Stimulated activated CD4-positive, alpha-beta T cell treated with anti-CD3 and anti-CD28 coated beads, Interleukin-12 subunit alpha, Interleukin-12 subunit beta, amount 100 ng/mL, for 24 hours (primary cell): ENCODE measurements at places on chromosomes 7 and 10.

DNA sequence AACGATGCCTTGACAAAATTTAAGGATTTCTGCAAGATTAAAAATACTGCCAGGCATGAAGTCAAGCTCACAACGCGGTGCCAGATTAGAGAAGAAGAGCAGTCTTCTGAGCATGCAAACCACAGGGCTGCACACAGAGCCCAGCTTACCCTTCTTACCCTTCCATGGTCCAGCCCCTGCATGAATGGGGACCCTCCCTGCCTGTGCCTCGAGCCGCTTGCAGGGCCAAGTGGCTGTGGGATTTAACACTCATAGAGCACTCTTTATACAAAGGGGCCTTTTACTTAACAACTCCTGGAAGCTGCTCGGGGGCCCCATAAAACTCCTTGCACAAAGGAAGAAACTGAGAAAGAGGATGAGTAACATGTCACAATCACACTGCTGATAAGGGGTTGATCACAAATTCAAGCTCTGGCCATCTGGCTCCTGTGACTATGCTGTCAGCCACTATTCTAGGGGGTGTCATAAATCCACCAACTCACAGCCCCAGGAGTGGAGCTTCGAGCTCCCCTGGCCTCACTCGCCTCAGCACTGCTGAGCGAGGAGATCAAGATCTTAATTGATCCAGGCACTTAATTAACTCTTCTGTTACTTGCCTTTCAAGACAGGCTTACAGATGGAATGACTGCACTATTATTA lies 514.8 kb downstream of the TNS3 start:
- no peak for DNase-seq

GRCh38 chr10:126876456-126876855 lies 28.8 kb upstream of the DOCK1 start:
- no peak for DNase-seq

- DNase-seq = no peak
These were observed 763.2 kb downstream of the GRID1 start for GRCh38 chr10:85603151-85603940.

GRCh38 chr7:66667023-66667728 lies 38.5 kb downstream of the KCTD7 start:
- DNase-seq = no peak

DNA sequence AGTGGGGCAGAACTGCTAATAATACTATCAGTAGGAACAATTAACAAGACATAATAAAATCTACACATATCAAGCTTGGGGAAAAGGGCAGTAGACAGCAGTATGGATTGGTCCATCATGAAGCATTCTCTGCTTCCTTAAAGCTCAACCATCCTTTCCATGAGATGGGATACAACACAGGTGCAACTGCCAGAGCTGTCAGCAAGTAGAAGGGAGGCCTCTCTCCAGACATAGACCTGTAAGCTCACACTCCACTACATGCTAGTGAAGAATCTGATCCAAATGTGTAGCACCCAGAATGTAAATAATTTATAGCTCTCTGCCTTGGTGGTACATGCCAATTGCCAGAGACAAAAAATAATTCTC lies 41.5 kb upstream of the ANAPC16 start:
- no peak for DNase-seq

DNA sequence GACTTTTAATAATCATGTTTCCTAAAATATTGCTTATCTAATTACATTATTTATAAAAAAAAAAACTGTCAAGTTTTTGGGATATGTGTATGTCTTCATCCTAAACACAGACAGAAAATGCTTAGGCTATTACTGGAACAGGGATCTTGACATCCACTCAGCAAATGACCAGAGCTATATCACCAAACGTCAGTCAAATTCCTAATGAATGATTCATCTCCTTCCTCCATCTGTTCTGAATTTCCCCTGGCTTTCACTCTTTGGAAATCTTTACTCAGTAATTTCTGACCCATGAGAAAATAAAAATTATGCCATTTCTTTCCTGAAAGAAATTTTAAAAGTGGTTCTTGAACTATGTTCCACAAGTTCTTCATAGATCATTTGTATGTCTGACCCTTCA lies 552.4 kb upstream of the KCND2 start:
- no peak for DNase-seq

DNA sequence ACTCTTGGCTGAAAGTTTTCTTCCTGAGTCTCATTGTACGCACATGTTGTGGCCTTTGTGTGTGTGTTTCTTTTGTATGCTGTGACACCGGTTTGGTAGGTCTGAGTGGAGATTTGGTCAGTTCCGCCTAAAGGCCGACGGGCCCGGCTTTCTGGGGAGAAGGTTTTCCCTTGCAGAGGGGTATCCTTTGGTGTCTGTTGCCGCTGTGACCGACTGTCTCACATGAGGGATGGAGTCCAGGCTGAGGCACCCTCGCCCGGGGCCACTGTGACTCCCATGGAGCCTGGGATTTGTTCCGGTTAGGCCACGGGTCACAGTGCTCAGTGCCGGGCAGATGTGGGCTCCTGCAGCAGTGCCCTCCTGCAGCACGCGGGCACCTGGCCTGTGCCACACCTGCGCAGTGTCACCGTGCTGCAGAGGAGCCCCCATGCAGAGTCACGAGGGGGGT lies 19.4 kb downstream of the INPP5A start:
- no peak for DNase-seq

DNA sequence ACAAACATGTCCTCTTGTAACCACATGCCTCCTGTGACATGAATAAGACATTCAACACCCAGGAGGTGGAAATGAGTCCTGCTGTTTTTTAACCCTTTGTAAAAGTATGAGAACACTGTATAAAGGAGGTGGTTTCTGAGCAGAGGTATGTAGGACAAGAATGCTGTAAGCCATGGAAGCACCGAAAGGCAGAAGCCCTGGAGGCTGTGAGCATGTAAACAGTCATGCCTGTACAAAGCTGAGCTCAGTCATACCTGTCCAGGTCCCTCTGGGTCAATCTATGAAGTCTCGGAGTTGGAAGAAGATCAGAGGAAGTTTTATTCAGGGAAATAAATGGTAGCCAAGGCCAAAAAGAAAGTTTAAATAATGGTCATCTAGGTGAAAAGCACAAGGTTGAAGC lies 34.7 kb upstream of the XPNPEP1 start:
- DNase-seq = no peak

- DNase-seq = no peak
These were observed 162.6 kb downstream of the SH2D4B start for GRCh38 chr10:80700252-80700651.

GRCh38 chr10:116490028-116490662 lies 55.6 kb upstream of the PNLIP start:
- no peak for DNase-seq

- DNase-seq = no peak
These were observed 478.6 kb downstream of the LRMDA start for GRCh38 chr10:75910032-75910431.

DNA sequence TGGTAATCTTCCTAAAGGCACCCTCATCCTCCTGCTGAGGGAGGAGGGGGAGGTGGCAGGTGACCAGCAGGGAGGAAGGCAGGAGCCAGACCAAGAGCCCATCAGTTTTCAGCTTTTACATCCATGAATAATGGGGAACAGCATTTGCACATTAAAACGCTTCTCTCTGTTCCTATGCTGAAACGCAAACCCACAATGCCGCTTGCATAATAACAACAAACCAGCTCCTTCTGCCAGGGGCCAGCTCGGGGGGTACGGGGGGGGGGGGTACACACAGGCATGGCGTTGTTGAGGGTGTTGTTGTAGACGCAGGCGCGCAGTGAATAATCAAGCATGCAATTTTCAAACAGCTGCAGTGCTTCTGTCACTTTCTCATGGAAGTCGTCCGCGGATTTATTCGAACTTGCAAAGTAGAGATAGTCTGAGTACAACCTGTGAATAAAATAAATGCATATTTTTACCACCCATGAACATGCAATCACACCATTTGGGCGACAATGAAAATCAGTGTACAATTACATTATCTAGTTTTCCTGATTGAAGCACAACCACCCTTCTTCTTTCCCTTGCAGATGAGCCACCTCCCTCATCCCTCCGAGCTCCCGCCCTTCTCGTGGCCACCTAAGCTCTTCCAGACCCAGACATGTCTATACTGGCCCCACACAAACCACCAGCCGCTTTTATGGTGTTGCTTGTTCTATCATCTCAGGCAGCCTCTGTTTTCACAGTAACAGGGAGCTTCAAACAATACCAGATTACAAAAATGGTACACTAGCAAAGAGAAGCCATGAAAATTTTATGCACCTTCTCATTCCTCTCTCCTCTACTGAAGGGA lies 72.2 kb downstream of the CHST15 start:
- DNase-seq = no peak

- DNase-seq = no peak
These were observed 94.4 kb downstream of the FRMD4A start for GRCh38 chr10:14236341-14236740.

DNA sequence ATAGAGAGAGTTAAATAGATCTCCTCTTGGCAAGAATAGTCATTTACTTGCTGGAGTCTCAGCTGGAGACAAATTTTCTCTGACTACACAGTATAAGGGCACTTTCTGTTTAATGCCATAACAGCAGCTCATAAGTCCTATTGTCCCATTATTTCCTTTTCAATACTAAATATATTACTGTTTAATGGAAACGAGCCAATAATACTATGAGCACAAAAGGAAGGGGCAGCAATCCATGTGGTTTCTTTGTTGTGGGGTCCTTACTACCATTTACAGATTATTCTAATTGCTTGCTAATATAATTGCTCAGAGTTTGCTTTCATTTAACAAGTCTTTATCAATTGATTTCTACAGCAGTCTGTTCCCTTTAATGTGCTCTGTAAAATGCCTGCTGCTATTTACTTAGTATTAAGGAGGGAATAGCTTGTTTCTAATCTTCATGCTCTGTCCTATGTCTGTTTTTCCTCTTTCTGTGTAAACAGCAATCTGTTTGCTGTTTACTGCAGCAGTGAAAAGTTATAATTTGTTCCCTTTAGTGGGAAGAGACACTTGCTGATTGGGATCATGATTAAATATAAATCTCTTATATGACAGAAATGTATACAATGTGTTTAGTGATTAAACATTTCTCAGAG lies 296.2 kb upstream of the SMIM30 start:
- DNase-seq = no peak

GRCh38 chr10:86291616-86292340 lies 74.8 kb downstream of the GRID1 start:
- DNase-seq = no peak

GRCh38 chr7:54969208-54969967 lies 49.4 kb upstream of the EGFR start:
- DNase-seq = no peak

- no peak for DNase-seq
These were observed 49.1 kb downstream of the ASB4 start for GRCh38 chr7:95534796-95535195.

DNA sequence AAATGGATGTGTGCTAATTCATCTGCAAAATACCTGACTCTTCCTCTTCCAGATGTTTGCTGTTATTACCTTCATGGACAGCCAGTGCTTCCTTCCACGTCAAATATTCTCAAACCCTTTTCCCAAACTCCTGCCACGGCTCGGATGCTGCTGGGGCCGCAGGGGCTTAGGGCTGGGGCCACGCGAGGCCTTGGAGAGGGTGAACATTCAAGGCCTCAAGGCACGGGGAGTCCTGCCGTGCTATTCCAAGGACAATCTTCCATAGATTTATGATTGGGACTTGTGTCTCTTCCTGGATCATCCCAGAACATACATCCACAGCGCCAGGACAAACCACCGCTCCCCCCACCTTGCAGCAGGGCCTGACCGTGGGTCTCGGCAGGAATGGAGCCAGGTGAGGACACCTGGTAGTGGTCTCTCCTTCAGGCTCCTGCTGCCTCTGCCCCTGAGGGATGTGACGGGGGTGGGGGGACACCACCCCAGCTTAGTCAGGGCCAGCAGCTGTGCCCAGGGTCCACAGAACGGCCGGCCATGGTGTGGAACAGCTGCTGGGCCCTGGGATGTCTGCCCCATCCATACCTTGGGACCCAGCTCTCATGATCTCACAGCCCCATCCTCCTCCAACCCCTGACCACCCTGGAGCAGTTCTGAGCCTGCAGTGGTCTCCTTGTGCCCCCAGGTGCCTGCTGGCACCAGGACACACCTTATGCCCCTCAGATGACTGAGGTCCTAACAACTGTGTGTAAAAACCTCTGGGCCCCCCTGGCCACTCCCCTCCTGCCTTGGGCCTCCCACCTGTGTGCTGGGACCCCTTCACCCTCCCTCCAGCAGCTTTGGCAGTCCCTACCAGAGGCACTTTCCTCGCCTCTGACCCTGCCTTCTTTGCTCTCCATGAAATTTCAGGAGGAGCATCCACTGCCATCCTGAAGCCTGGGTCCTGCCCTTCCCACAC lies 16.7 kb downstream of the VIPR2 start:
- DNase-seq = no peak

DNA sequence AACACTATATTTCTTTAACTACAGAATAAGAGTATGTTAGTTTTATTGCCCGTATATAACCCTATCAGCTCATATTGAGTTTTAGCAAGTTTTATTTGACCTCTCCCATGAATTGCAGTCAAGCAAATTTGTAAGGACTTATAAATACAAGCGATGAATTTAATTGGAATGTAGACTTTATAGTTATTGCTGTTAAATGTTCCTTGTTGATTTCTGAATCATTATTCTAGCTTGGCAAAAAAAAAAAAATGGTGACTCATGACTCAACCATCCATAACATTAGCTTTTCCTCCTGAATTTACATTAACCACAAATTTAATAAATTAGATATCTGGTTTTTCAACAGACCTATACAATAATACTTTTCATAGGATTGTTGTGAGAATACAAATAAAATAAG lies 334.0 kb upstream of the LRRTM3 start:
- DNase-seq = no peak

DNA sequence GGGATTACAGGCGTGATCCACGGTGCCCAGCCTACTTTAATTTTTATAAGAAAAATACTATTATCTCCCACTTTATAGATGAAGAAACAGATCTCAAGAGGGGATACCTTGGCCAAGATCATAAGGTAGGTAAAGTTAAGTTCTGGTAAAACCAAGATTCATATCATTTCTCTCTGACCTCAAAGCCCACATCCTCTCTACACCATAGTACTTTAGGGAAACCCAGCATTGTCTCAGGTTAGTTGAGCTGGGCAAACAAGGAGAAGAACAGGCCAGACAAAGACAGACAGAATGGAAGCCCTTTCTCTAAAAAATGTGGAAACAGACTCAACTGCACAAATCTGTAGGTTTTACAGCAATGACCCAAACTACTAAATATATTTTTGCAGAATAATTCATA lies 197.7 kb upstream of the FRMD4A start:
- no peak for DNase-seq

DNA sequence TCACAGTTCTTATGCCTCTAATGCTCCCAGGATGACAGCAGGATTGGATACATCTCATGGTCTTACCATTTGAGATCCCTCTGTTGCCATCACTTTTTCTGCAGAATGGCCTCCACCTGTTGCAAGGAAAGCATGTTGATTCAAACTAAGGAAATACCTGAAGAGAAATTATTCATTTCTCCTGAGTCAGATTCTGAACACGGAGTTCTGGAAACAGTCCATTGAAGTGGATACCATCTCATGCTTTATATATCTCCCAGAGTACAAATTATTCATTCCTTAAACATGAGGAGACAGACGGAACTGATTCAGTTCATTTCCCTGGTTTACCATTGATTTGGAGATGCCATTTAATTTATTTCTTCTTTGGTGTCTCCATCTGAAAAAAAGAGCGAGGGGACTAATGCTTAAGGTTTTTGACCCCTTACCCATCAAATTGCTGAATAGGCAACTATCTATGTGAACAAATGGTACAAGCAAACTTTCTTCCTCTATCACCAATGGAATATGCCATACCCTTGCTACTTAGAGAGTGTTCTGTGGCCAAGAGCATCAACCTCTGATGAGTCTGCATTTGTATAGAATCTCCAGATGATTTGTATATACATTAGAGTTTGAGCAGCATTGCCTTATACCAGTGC lies 305.0 kb upstream of the LRGUK start:
- no peak for DNase-seq

- no peak for DNase-seq
These were observed 26.3 kb upstream of the AKR1B1 start for GRCh38 chr7:134485203-134485602.
